ENCODE measurements at places on chromosomes 4 and X.

DNA sequence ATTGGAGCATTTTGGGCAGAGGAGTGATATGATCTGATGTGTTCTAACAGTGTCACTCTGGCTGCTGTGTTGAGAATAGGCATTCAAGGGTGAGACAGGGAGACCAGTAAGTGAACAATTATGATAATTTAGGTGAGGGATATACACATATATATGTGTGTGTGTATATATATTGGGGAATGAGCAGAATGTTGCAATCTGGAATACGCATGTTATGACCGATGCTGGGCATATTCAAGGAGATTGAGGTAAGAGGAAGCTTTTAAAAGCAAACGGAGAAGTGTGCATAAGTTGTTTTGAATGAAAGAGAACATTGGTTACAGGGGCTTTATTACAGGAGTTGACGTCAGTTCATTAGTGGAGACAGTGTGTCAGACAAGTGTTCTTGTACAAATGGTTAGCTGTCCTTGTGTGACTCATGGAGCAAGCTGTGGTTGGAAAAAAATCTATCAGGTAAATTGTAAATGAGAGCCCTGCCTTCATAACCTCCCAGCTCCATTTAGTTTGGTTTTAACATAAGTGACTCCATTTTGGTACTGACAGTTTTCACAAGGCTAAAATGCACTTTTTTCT is 442.5 kb upstream of the LCORL start:
- no peak for DNase-seq

- no peak for DNase-seq
Observed at GRCh38 chr4:141079393-141079930, 53.8 kb downstream of the RNF150 start.

GRCh38 chr4:95178938-95179337 is 369.8 kb downstream of the UNC5C start:
- no peak for DNase-seq

GRCh38 chr4:22778547-22779163 is 85.9 kb downstream of the GBA3 start:
- DNase-seq: no peak

DNA sequence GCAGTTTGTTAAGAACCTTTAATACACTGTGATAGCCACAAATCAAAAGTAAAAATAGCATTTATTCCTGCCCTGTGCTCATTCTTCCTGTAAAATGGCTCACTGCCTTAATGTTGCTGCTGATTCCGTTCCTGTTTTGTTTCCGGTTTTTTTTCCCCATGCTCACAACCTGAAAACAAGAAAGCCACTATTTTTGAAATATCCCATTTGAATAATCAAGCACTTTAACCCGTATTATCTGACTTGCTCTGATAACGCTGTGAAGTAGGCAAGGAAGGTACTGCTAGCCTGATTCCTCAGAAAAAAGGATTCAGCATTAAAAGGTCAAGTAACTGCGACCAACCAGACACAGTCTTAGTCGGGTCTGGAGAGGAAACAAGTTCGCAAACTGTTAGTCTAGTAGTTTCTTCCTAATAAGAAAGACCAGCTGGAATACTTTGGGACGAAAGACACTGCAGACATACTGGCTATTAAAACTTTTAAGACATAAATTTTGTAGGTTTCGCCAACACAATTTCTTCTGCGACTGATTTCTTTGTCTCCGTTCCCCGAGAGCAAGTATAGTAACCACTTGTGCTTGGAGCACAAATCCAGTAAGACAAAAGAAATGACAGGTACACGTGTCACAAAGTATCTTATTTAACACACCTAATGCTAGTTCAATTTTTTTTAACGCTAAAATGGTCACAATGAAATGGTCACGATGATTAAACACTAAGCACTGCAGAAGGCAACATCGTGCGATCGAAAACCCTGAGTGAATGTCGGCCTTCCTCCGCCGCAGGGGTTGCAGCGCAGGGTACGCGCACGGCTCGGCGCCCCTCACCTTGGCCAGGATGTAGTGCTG is 802 bp downstream of the COX18 start:
- DNase-seq: no peak

DNA sequence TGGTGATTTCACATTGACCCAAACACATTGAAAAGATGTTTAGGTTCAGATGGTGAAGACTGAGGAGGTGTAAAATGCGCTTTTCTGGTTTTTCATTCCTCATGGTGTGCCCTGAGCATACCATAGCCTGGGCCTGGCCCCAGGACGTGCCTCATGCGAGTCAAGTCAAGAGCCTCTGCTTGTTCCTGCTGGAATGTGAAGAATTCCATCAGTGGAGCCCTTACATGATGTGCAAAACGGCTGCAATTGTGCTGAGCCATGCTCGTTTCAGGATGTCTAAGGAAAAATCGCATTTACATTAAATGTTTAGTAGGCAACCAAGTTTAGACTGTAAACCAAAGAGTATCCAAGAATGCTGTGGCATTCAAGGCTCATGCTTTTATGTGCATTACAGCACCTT is 34.9 kb downstream of the GYG2 start:
- DNase-seq: no peak

DNA sequence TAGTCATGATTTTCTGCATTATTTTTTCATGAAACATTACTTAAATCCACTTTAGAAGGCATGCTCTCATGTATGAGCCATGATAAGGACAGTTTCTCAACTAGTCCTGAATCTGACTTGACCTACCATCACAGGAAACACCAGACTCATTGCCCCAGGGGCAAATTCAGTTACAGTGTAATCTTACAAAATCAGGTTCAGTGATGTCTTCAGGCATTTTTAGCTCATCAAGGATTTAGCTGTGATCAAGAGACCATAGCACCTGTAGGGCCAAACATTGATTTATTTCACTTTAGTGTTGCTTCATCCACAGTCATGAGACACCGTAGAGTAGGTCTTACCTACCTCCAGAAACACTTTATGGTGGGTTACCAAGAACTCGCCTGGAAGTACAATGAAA is 3.1 kb upstream of the TASL start:
- DNase-seq: no peak

- no peak for DNase-seq
Observed at GRCh38 chr4:23061431-23061830, 368.7 kb downstream of the GBA3 start.

DNA sequence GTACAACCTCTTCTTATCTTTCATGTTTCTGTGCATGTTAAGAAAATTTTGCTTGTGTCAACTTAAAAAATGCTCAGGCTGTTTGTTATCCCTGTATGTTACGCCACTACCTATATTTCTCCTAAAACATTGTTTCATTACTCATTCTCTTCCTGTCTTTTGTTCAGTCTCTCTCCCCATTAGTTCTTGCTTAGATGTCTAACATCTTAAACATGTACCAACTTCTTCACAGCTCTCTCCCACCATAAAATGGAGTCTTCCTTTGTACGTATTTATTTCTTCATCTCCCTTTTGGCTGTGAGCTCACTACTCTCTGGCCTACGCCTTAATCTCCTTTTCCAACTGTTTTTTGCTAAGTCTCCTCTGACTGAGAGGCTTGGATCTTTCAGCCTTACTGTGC is 36.4 kb downstream of the PCDH7 start:
- DNase-seq: no peak

GRCh38 chr4:145784036-145784435 is 104.1 kb downstream of the C4orf51 start:
- DNase-seq: no peak

GRCh38 chrX:139826065-139827044 is 106.5 kb downstream of the ATP11C start:
- DNase-seq: no peak

DNA sequence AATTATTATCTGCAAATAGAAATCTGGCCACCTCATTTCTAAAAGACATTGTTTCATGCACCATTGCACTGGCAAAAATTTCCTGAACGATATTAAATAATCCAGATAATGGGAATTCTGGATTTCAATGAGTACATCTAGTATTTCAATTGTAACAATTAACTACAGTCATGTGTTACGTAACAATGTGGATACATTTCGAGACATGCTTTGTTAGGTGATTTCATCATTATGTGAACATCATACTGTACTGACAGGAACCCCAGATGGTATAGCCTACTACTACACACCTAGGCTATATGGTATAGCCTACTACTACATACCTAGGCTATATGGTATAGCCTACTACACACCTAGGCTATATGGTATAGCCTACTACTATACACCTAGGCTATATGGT is 14.8 kb downstream of the LAMTOR3 start:
- no peak for DNase-seq

GRCh38 chrX:68462197-68462596 is 28.9 kb upstream of the OPHN1 start:
- DNase-seq: no peak

- no peak for DNase-seq
Observed at GRCh38 chr4:24932515-24933225, 19.8 kb upstream of the CCDC149 start.

DNA sequence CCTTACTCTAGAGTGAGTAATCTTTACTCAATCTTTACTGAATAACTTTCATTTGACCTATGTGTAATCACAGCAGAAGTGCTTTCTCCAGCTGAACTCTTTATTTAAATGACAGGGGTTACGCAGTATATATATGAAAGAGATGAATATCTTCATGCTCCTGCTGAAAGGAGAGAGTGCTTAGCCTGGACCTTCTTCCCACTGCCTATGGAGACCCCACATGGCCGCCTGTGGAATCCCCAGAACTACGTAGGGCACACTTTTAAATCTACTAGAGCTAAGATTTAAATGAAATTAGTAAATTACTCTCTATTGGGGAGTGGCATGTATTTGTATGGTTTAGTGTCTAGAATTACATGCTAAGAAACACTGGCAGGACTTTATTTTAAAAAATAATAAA is 391.2 kb downstream of the ANKRD50 start:
- no peak for DNase-seq

DNA sequence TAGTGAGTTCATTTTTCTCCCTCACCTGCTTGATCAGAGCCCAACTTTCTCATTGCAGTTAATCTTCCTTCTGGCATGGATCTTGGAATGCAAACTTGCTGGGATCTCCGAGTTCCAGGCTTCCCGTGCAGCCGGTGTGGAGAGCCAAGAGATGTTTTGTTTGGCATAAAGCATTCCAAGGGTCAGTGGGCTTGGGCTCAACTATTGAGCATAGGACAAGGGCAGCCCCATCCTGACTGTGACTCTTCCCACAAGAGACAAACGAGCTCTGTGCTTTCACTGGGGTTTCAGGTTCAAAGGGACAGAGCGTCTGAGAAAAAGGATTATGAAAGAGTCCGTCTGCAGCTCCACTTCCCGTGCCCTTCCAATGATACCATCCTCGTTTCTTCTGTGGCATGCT is 10.5 kb downstream of the TLR7 start:
- DNase-seq: no peak

DNA sequence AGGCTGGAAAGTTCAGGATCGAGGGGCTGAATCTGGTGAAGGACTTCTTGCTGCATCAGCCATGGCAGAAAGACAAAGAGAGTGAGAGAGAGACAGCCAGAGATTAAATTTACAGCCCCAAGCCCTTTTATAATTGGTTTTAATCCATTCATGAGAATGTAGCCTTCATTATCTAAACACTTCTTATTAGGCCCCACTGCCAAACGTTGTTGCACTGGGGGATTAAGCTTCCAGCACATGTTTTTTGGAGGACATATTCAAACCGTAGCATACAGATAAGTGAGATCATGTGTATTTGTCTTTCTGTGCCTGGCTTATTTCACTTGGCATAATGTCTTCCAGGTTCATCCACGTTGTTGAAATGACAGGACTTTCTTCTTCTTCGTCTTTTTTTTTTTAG is 524.7 kb downstream of the SPRY1 start:
- no peak for DNase-seq

GRCh38 chr4:141410839-141411238 is 190.1 kb downstream of the ZNF330 start:
- DNase-seq: no peak

DNA sequence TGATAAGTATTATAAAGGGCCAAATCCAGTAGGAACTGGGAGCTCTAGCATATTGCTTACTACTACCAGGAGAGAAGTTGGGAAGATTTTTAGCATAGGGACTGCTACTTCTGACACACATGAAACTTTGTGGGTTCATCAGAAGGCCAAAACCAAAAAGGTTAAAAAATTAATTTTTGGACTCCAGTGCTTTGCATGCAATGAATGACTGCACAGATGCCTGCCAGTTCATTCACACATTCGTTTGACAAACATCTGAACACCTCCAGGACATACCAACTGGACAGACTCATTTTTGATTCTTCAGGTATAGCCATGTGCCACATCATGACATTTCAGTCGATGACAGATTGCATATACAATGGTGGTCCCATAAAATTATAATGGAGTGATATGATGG is 79.8 kb downstream of the MID1IP1 start:
- DNase-seq: no peak

DNA sequence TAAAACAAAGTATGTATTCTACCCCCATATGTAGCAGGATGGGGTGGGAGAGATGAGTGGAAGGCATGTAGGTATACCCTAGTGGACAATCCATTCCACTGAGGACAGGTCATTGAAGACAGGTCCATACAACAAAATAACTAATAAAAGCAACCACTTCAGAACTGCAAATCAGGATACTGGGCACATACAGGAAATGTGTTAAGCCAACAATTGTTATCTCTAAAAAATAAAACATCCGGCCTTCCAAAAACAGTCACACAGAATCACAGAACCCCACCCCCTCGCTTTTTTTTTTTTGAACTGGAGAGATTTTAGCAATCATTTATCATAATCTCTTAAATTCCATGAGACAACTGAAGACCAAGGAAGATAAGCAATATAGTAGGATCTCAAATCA is 112.9 kb downstream of the FRYL start:
- no peak for DNase-seq

DNA sequence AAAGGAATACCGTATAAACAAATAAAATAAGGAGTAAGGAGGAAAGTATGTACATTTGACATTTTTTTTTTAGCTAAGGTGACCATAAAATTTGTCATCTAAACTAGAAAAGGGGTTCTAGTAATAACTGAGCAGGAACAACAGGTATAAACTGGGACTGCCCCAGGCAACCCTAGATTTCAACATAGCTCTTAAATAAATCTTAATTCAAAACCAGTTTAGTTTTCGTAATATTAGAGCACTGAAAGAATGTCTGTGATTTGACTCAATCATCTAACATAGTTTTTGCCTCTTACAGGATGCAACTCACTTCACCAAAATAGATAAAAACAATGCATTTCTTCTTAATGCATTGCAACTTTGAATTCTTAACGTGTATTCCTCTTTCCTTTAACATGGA is 257.7 kb downstream of the ADAMTS3 start:
- no peak for DNase-seq

DNA sequence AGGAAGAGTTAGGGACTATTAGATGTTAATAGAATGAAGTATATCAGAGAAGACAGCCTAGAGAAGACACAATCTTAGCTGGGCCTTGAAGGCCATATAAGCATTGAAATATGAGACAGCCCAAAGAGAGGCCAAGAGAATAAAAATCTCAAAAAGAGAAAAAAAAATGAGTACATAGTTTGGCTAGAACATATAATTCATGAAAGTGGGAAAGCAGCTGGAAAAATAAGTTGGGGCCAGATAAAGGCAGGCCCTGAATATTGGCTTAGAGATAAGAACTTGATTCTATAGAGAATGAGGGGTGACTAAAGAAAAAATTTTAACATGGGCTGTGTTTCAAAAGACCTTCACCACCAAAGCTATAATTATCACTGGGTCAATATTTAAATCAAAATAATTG is 7.4 kb upstream of the UTP3 start:
- DNase-seq: no peak

GRCh38 chr4:20493761-20494353 is 206.4 kb upstream of the PACRGL start:
- DNase-seq: no peak

GRCh38 chrX:153439977-153440376 is 5.9 kb downstream of the TREX2 start:
- DNase-seq: no peak
